Heart left ventricle (tissue), 16 donors: ENCODE measurements at places on chromosomes 12 and 14.

GRCh38 chr14:76911473-76911872 is 85.3 kb downstream of the LRRC74A start:
- no peak for DNase-seq

- DNase-seq, result no peak
These were observed 1.1 kb downstream of the IGF1 start for GRCh38 chr12:102479099-102479885.

DNA sequence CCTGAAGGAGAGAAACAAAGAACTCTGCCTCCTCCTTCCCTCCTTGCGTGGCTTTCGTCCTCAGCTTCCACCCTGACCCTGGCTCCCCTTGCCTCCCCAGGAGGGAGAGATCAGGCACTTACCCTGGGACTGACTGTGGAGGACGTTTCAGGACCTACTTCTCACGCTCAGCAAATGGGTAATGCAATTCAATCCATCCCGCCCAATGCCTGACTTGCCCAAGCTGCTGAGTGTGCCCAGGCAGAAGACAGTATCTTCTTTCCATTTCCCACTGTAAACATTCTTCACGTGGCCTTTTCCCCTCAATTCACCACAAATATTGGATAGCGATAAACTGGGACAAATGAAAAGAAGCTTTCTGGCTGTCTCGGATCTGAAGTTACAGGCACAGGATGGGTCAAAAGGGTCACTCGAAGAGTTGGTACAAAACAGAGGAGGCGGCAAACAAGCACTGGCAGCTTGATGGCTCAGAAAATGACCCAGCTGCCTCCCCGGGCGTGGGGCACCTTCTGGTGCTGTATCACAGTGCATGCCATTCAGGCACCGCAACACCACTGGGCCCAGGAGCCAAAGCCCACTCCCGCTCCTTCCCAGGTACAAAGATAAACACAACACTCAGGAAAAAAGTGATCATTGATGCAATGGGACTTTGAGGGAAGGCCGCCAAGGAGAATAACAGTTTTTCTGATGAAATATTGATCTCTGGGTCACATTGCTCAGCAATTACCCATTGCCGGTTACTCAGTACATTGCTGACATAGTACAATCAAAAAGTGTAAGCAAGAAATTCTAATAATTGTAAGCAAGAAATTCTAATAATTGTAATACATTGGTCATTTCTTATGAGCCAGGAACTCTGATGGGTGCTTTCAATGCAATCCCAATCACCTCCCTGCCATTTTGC is 65.8 kb downstream of the TRIM9 start:
- no peak for DNase-seq

GRCh38 chr14:23441076-23441475 is 5.6 kb upstream of the MYH7 start:
- DNase-seq, result no peak
